ENCODE measurements at places on chromosomes 7 and 10.

DNA sequence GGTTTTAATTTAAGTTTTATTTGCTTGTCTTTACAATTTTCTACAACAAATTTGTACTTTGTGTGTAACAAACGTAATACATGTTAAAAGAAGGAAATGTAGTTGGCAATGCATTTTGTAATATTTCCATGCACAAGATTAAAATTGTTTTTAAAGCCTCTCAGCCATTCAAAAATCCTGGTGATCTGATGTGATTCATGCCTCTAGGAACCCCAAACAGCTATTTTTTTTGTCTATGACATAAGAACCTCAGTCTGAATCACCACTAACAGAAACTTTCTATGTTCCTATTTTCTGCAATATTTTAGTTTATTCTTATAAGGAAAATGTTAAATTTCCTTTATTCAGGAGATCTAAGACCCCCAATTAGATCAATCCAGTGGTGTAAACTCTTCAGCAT, 183.1 kb upstream of the YAE1 start:
- no peak for DNase-seq

DNA sequence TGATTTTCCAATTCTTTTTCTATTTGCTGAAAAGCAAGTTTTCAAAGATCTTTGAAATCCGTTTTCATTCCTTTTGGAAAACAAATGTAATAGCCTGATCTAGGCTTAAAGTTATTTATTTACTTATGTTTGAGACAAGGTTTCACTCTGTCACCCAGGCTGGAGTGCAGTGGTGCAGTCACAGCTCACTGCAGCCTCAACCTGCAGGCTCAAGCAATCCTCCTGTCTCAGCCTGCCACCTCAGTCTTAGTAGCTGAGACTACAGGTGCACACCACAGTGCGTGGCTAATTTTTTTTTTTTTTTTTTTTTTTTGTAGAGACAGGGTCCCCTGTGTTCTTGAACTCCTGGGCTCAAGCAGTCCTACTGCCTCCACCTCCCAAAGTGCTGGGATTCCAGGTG, 4.6 kb downstream of the ST7 start:
- DNase-seq, result no peak

- peak; percentile 91 for DNase-seq
These were observed 109.9 kb downstream of the AHR start for GRCh38 chr7:17408245-17408903.

DNA sequence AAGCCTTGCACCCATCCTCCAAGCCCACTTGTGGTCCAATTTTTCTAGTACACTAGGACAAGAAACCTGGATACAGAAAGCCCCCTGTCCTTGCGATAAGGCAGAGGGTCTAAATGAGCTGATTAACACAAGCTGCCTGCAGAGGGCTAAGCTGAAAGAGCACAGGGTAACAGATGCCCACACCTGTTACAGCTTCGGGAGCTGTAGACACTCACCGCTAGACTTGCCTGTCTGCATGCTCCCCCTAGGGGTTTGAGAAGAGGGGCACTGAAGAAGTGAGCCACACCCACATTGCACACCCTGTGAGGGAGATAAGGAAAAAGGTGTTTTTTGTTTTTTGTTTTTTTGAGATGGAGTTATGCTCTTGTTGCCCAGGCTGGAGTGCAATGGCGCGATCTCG, 386.5 kb upstream of the AUTS2 start:
- DNase-seq, result no peak

DNA sequence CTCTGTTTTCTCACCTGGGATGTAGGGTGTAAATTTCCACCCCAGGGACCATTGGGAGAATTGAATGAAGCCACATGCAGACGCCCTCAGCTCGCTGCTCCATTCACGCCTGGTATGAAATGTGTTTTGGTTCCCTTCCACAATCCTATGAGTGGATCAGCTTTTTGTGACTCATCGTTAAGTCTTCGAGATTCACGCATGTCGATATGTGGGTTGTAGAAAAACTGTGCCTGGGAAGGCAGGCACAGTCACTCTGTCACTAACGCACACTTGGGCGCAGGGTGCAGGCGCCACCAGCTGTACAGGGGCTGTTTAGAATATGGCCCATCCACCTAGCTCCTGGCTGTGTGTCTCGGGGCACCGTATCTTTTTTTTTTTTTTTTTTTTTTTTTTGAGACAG, 64.2 kb upstream of the SH2B2 start:
- DNase-seq, result no peak

DNA sequence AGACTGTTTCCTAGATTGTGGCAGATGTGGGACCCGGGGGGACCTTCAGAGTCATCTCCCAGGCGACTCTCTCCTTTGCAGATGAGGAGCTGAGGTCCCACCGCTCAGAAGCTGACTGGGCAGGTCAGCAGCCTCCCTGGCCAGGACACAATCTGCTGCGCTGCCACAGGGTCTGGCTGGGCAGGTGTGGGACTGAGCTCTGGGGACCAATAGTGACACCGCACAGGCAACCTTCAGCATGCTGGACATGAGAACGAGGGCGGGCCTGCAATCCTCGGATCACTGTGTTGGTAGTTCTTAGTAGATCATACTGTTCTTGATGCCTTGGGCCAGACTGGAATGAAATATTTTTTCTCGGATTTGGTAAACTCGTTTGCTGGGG, 20.5 kb upstream of the CRYGN start:
- DNase-seq, result no peak

DNA sequence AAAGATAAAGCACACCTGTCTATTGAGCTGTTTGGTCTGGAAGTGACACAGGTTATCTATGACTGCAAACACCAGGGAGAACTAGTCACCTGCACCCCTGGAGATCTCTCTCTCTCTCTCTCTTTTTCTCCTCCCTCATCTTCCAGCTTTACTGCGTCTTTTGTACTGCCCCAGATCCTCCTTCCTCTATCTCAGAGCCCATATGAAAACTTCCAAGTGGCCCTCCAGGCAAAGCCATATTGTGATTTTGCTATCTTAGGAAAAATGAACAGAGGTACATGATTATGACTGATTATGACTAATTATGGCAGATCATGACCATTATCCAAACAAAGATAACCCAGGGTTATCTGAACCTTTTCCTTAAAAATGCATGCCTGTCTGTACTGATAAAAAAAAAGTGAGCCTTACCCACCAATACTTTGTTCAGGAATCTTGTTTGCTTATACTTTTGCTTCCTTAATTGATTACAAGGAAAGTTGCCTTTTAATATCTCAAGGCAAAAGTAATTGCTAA, 12.6 kb upstream of the EPHB6 start:
- no peak for DNase-seq

DNA sequence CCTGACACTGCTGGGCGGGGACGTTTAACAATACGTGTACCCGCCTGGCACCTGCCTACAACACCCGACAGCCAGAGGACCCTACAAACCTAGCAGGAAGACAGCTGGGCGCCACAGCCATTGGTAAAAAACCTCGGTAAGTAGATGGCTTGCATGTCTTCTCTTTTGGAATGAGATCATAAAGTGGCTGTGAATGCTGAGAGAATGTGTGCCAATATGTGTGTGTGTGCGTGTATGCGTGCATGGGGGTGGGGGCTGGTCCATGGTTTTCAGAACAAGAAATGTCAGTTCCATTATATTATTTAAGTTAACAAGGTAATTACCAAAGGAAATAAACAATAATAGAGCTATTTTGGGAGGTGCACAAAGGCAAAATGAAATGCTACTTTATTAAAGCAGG, 39.2 kb downstream of the PAPOLB start:
- no peak for DNase-seq

- DNase-seq, result peak; percentile 49
These were observed 38.0 kb upstream of the RTKN2 start for GRCh38 chr10:62306663-62307062.

- DNase-seq, result no peak
These were observed 5.8 kb downstream of the CFAP69 start for GRCh38 chr7:90250601-90251303.
